ENCODE measurements at places on chromosomes 12 and 14.

- no peak overlapping the region for H3K4me3 ChIP-seq
- DNase-seq = peak; percentile 43
- peaks cover 36% of the 10 kb centered on the region for H3K4me1 ChIP-seq
- no peaks in the 10 kb centered on the region for H3K36me3 ChIP-seq
These were observed 13.1 kb downstream of the CCDC85C start for GRCh38 chr14:99590746-99591555.

- no peak overlapping the region for H3K27ac ChIP-seq
- no peak for DNase-seq
- H3K27me3 ChIP-seq = no peaks in the 10 kb centered on the region
- H3K36me3 ChIP-seq = no peaks in the 10 kb centered on the region
- peaks cover 20% of the 10 kb centered on the region for H3K4me1 ChIP-seq
- H3K4me3 ChIP-seq = no peak overlapping the region
These were observed 8.5 kb upstream of the SLC6A13 start for GRCh38 chr12:271161-271560.

- H3K36me3 ChIP-seq = no peaks in the 10 kb centered on the region
- H3K27me3 ChIP-seq = no peaks in the 10 kb centered on the region
- no peaks in the 10 kb centered on the region for H3K4me1 ChIP-seq
- H3K27ac ChIP-seq = no peak overlapping the region
- DNase-seq = no peak
These were observed 57.0 kb downstream of the HELB start for GRCh38 chr12:66359300-66359699.

DNA sequence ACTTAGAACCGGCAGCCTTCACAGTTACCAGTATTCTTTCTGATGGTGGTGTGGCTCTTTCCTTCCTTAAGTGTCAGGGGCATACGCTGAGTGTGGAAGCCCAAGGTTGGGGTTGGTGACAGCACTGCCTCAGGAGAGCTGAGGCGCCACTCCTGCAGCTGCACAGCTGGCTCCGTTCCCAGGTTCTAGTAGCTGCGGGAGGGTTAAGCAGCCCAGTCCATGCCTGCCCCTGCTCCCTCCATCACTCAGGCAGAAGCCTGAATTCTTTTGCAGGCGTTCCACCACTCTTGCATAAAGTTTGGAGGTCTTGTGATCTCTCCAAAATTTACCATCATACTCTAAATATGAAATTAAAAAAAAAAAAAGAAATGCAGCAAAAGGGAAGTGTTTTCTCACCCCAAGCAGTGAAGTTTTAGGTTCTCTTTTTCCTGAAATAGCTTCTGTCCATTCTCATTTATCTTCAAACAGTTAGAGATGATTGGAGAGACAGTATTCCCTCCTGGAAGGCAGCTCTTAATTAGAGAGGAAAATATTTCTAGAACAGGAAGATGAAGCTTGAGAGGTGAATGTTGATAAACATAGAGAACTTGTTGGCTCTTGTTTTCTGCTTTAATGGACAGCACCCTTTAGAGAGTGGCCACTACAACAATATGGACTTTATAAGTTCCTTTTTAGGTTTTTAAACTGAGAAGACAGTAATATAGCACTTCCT, 136.1 kb downstream of the FGD4 start:
- H3K4me1 ChIP-seq = peaks cover 25% of the 10 kb centered on the region
- H3K27me3 ChIP-seq = no peaks in the 10 kb centered on the region
- DNase-seq = peak; percentile 87

DNA sequence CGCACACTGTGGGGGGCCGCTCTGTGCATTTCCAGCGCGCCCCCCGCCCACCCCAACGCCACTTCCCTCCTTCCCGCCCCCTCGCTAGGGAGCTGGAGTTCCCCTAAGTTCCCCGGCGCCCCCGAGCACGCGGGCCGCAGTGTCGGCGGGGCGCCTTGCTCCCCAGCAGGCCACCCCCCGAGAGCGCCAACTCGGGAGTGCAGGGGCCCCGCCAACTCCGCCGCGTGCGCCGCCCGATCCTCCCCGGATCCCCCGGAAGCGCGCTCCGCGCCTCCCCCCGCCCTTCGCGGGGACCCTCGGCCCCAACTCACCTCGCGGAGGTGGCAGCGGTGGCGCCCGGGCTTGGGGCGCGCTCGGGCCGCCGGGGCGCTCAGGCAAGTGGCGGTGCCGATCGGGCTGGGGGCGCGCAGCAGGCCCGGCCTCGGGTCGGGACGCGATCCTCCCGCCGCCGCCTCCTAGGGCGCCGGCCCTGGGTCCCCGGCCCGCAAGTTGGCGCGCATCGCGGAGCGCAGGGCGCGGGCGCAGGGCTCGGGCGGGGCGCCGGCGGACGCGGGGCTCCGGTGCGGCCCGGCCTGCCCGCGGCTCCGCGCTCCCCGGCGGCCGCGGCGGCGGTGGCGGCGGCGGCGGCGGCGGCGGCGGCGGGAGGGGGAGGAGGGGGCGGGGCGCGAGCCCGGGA, at the start of gene NCOR2:
NCOR2 (minus strand) TSS at position 616 of the 676 bp plus-strand sequence. CDS start 72,361 bp downstream, outside the sequence.
- peak within 1 kb of the TSS; percentile 96 for H3K27ac ChIP-seq
- H3K27me3 ChIP-seq = no peaks in the 10 kb centered on the region
- DNase-seq = peak; percentile 56
- peaks cover 40% of the 10 kb centered on the region for H3K4me1 ChIP-seq
- no peaks in the 10 kb centered on the region for H3K36me3 ChIP-seq

DNA sequence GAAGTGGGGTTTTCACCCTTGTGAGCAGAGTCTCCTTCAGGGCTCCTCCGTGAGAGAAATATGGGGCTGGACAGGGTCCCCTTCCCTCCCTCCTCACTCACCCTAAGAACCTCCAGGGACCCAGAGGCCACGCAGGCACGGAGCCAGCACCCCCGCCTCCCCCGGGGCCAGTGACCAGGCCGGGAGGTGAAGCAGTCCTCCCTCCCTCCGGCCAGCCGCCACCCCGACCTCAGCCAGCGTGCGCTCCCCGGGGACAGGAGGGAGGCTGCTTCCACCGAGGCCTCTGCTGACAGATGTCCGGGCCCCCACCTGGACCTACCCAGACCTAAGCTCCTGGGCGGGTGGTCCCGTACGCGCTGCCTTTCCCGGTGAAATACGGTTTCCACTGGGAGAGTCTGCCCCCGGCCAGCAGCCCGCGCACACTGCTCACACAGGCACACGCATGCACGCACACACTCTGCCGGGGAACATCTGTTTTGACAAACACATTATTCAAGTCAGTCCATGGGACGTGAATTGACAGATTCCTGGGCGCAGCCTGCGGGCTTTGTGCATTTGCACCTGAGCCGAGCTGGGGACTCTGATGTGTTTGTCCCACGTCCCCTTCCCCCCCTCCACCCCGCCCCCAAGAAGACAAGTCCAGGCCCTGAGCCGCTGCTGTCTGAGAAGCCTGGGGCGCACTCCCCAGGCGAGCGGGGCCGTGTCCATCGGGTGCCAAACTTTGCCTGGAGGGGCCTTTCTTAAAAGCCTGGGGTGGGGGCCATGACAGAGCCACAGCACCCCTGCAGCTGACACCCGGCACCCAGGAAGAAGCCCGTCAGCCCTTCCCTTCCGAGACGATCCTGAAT, 725 bp downstream of the RIMBP2 start:
- no peaks in the 10 kb centered on the region for H3K36me3 ChIP-seq
- peaks cover 40% of the 10 kb centered on the region for H3K27me3 ChIP-seq
- H3K4me3 ChIP-seq = peak overlapping the region; percentile 33
- DNase-seq = no peak
- H3K4me1 ChIP-seq = peaks cover 6% of the 10 kb centered on the region

DNA sequence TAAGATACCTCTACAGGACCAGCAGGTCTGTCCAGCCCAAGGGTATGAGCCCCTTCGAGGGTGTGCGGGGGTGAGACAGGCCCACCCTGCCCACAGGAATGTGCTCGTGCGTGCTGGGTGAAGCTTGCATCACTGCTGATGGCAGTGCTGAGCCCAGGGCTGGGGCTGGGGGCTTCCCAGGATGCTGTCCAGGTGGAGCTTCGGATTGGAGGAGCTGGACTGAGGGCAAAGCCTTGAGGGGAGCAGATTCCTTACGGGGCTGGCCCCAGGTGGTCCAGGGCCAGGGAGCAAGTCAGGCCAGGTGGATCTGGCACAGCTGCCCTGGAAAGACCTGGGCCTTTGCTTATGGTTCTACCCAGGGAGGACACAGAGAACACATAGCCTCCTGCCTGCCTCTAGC, 2.5 kb upstream of the KRT85 start:
- DNase-seq = no peak
- H3K27me3 ChIP-seq = peaks cover 46% of the 10 kb centered on the region
- H3K27ac ChIP-seq = no peak overlapping the region
- no peak overlapping the region for H3K4me3 ChIP-seq

DNA sequence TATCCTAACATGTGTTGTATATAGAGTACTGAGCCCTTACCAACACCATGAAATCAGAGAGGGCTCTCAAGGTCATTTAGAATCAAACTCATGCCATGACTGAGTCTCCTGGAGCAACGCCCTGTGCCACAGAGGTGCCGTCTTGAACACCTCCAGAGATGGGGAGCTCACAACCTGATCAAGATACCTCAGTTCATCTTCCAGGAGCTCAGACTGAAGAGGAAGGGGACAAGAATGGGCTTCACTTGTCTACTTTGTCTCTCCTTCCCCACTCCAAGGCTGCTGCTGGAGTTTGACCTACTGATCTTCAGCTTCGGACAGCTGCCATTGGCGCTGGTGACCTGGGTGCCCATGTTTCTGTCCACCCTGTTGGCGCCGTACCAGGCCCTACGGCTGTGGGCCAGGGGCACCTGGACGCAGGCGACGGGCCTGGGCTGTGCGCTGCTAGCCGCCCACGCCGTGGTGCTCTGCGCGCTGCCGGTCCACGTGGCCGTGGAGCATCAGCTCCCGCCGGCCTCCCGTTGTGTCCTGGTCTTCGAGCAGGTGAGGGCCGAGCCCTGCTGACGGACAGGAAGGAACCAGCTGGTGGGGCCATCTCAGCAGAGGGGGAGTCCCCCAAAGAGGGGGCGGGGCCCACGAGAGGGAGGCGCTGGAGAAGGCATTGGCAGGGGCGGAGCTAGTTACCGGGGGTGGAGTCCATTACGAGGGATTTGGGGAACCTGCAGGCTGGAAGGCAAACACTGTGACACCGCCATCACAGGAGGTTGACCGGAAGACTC, 12.0 kb downstream of the SOAT2 start:
- peak overlapping the region; percentile 60 for H3K27ac ChIP-seq
- no peaks in the 10 kb centered on the region for H3K27me3 ChIP-seq
- DNase-seq = no peak
- H3K36me3 ChIP-seq = no peaks in the 10 kb centered on the region
- H3K4me1 ChIP-seq = peaks cover 12% of the 10 kb centered on the region
- H3K4me3 ChIP-seq = no peak overlapping the region
